Liver (tissue), 10 donors: ENCODE measurements at places on chromosomes 1 and 21. TPM values are rescaled to one million over a fixed set of nuclear protein-coding genes. Genes with fewer than 3 reads are reported as not detected.
A peak's percentile ranks its signal among the peaks of the same experiment; 100 is the strongest.

GRCh38 chr1:180586671-180587155 lies 27.9 kb downstream of the OVAAL start:
- DNase-seq = no peak

DNA sequence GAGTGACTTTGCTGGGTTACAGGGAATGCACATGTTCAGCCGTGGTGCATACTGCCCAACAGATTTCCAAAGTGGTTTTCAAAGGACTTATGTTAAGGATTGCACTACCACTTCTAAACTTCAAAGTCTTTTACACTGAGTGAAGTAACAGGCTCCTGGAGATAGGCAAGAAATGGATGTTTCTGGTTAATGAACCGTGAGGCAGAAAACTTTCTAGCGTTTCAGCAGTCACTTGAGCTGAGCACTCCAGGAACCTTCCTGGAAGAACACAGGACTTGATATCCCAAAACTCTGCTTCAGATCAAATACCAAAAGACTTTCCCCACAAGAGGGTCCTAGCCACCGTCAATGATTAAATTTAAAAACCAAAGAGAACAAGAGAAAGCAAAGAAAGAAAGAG lies 74.3 kb upstream of the ATP1A1 start:
- no peak for DNase-seq

DNA sequence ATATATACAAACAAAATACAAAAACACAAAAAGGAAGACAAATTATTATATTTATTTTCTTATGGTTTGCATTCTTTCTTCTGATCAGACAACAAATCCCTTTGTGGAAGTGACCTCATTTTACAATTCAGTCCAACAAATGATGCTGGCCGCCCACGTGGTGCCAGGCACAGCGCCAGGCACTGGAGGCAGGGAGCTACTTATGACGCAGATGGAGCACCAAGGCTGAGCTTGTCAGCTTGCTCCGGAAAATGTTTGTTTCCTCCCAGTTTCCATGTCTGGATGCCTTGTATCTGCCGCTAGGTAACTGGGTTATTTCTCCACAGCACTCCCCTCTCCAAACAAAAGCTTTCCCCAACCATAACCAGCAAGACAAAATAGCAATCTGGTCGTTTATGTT lies 30.7 kb upstream of the CD34 start:
- DNase-seq = no peak

- DNase-seq = no peak
Observed at GRCh38 chr1:223234170-223234514, 91.1 kb upstream of the TLR5 start.

DNA sequence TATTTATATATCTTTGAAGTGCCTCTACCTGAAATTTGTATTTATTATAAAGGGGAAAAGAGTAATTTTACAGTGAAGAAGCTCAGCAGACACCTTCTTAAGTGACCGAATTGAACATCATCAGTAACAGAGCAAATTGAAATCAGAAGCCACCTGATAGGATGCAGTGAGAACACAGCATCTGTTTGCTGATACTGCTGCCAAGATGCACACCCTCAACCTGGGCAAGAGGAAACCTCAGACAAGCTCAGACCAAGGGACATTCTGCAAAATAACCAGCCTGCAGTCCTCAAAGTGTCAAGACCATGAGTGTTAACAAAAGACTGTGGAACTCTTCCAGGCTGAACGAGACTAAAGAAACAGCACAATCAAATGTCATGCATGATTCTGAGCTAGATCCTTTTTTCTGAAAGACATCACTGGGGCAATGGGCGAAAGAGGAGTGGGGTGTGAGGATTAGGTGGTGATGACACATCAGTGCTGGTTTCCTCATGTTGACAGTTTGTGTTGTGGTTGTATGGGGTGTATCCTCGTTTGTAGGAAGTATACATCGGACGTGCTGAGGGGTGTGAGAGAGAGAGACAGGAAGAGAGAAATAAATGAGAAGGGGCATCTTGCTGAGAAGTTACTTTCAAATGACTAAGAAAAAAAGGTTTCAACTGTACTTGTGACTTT lies 103.7 kb downstream of the ABCA4 start:
- no peak for DNase-seq

DNA sequence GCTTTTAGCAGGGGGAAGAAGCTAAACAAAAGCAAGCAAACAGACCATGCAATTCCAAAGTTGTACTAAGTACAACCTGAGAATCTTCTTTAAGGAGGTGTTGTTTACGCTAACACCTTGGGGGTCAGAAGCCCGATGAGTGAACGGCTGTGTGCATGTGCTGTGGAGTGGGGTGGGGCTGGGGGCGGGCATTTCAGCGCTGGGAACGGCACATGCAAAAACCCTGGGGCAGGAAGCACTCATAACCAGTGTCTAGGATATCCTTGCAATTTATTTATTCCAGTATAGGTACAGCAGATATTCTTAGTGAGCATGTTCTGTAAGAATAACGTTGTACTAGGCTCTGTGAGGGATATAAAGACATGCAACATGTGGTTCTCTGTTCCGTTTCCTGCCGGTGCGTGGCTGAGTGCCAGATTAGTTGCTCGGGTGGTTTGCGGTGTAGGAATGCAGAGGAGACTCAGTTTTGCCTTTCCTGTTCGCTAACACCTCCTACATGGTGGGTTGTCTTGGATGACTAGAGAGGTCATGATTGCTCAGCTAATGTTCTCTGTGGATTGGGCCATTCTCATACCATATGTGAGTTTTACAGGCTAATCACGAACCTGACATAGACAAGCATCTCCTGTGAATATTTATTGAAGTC lies 3.7 kb downstream of the FASLG start:
- no peak for DNase-seq

- DNase-seq = no peak
Observed at GRCh38 chr1:108142773-108143394, 57.3 kb downstream of the SLC25A24 start.

- no peak for DNase-seq
Observed at GRCh38 chr21:25578056-25578961, 29.0 kb downstream of the MRPL39 start.

DNA sequence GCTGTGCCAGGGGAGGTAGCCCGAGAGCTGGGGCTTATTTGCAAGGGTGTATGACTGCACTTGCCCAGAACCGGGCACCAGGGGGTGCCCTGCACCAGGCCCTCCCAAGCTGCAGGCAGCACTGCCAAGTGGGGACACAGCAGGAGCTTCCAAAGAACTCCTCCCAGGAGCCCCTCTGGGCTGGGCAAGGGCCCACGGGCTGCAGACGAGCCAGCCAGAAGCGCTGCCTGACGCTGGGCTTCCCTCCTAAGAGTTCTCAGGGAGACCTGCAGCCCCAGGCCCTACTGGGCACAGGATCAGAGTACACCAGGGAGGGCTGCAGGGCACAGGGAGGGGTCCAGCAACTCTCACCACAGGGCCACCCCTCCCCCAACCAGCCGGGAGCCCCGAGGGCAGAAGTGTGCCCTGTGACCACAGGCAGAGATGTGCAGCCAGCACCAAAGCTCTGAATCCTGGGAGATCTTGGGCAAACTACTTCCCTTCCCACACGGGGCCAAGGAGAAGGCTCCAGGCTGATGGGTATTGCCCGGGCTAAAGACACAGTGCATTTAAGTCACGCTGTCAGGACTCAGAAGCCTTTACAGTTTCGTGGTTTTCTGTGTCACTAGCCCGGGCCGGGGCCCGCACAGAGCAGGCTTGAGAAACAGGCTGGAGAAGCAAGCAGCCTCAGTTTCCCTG lies 63.4 kb downstream of the KCNAB2 start:
- DNase-seq = no peak

DNA sequence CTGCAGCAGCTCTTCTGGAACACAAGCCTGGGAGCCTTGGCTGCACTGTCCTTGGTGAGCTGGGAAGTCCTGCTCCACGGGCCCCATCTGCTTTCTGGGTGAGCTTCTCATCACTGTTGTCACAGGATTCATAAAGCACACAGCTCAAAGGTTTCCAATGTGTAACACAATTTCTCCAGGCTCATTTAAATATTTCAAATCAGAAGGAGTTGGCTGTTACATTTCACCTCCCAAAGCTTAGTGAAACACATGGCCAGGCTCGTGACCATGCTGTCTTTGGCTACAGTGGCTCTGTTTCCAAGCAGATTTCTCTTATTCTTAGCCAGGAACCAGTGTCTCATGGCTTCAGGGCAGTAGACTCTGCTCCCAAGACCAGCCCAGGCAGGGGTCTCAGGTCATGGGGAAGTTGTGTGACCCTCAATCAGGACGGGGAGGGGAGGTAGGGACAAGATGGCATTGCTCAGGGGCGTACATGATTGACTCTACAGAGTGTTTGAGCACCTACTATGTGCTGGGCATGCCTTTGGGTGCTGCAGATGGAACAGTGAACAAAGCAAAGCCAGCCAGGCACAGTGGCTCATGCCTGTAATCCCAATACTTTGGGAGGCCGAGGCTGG lies 353.0 kb downstream of the NPHP4 start:
- DNase-seq = no peak

DNA sequence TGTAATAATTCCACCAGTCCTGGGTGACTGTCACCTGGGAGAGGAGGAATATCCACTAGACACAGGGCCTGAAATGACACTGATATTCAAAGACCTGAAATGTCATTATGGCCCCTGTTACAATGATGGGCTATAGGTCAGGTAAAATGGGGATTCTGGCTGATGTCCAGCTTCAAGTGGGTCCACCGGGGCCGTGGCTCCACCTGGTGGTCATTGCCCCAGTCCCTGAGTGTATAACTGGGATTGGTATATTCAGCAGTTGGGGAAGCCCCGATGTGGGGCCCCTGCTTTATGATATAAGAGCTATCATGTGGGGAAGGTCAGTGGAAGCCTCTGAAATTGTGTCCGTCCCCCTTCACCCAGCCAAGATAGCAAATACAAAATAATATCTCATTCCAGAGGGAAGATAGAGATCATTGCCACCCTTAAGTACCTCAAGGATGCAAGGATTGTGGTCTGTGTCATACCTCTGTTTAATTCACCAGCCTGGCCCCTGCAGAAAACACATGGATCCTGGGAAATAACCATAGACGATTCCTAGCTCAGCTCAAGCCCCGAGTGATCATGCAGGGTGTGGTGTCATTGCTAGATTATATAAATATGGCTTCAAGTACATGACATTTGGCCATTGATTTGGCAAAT lies 19.4 kb downstream of the PLEKHO1 start:
- peak; percentile 73 for DNase-seq

DNA sequence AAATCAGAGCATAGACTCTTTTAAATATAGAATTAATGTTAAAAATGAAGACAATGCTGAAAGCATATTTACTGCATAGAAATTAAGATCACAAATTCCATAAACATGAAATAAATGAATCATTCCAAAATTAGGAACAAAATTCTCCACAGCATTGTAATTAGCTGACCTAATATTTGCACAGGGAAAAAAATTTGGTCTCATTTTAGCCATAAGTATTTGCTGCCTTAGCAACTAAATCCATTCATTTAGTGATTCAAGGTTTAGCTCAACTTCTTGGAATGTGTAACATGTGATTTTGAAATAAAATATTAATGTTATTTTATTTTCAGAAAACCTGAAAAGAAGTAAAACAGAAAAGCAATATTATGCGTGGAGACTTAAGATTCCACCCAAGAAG lies 25.5 kb downstream of the ADAMTS5 start:
- DNase-seq = no peak

- no peak for DNase-seq
Observed at GRCh38 chr1:1967879-1968278, 35.7 kb downstream of the CFAP74 start.

DNA sequence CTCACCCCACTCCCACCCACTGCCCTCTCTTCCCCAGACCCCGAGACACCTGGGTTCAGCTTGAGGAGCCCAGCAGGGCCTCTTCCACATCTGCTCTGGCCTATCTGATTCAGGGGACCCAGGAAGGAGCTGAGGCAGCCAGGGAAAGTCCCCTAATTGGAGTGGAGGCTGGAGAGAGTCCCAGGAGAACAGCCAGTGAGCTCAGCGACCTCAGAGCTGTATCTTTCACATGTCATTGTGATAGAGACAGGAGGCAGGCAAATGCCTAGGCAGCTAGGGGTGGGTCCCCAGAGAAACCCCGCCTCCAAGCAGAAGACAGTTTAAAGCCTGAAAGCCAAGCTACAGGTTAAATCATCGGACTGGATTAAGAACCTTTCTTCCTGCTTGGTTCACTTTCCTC lies 122.7 kb downstream of the MATN1 start:
- peak; percentile 19 for DNase-seq

GRCh38 chr1:163444665-163445064 lies 122.9 kb downstream of the NUF2 start:
- no peak for DNase-seq

- DNase-seq = peak; percentile 39
Observed at GRCh38 chr1:7648761-7649384, 122.2 kb upstream of the VAMP3 start.

- no peak for DNase-seq
Observed at GRCh38 chr1:241202401-241202800, 154.6 kb downstream of the RGS7 start.

- DNase-seq = no peak
Observed at GRCh38 chr1:245306628-245307410, 152.0 kb downstream of the KIF26B start.

DNA sequence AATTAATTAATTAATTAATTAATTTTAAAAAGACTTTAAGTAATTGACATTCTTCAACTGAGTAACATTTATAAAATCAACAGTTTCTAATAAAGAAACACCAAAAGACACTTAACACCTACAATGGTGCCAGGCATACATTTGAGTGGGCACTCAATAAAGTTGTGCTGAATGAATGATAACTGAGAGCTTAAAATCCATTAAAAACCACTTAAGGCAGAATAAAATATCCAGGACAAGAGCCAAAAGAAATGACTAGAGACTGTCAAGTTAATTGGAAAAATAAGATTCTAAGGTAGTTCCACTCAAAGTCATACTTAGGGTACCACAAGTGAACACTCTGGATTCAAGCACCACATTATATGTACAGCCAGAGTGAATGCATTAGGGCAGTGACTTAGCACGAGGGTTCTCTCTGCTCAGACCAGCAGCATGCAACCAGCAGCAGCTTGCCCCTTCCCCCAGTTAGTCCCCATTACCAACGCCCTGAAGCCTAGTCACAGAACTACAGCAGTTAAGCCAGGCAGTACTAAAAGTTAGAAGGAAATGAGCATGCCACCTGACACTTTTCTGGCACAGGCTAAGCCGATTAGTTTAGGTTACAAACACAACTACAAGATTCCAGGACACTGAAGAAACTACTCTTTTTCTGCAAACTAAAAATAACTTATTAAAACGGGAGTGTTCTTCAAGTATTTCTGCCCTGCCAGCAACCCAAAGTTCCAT lies 46.5 kb downstream of the LUZP1 start:
- no peak for DNase-seq

GRCh38 chr1:60502506-60502905 lies 428.9 kb upstream of the C1orf87 start:
- DNase-seq = no peak

DNA sequence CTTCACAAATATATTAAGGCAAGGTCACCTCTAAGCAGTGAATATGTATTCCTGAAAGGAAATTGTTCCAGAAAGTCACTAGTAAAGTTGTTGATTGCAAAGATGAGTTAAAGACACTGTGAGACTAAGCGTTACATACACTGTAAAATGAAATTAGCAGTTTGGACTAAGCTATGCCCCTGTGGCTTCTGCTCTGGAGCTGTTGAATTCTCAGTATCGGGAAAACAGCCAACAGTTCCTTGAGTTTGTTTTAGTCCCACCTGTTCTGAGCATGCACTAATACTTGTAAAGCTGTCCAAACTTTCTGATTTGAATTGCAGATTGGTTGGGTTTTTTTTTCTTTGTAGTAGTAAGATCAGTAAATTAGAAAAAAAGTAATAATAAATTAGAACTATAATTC lies 21.0 kb downstream of the ANGPTL1 start:
- DNase-seq = no peak

The PPIAL4G gene
- not detected for total RNA-seq

The AXDND1 gene
- 0.25 TPM for total RNA-seq

The ARHGEF16 gene
- 0.65 TPM for total RNA-seq

The AIRE gene
- 0.05 TPM for total RNA-seq

The BCAN gene
- total RNA-seq = not detected

The PRDM16 gene
- total RNA-seq = 0.05 TPM

The PLPP3 gene
- total RNA-seq = 91.2 TPM

The ASTN1 gene
- 0.25 TPM for total RNA-seq

The SPTA1 gene
- 542 TPM for total RNA-seq
